ENCODE measurements at places on chromosomes 16 and 17.

DNA sequence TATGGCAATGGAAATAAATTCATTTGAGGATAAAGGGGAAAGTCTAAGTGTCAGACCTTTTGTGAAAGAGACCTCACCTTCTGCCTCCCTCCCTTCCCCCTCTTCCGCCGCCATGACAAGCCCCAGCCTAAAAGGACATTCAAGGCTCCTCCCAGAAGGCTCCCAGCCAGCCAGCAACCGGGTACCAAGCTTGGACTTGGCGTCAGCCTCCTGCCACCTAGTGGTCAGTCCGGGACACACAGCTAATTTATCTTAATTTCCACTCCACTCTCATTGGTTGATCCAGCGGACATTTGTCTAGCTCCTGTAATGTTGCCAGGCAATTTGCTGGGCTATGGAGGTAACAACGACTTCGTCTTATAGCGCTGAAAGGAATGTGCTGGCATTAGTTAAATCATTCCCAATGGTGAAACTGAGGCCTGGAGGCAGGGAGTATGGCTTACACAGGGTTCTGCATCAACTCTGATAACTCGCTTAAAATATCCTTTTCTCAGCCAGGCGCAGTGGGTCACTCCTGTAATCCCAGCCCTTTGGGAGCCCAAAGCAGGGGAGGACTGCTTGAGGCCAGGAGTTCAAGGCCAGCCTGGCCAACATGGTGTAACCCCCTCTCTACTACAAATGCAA lies 19.3 kb upstream of the CLEC3A start:
- peak; percentile 91 for DNase-seq

GRCh38 chr17:65820811-65821210 lies 259.4 kb upstream of the AXIN2 start:
- DNase-seq = no peak

GRCh38 chr17:11608396-11608795 lies 10.1 kb downstream of the DNAH9 start:
- DNase-seq = no peak

DNA sequence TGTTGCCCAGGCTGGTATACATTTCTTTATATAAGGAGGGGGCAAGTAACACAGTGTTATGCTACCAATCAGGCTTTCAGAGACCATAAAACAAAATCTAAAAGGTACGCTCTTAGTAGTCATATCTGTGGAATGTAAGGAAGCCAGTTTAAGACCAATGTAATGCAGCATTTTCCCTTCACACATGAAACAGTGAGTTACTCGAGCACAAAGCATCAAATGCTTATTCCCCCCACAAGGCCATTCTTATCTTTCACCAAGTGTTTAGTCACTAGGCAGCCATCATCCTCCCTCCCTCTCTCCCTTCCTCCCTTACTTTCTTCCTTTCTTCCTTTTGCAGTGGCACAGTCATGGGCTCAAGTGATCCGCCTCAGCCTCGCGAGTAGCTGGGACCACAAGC lies 12.8 kb downstream of the HMOX2 start:
- no peak for DNase-seq

DNA sequence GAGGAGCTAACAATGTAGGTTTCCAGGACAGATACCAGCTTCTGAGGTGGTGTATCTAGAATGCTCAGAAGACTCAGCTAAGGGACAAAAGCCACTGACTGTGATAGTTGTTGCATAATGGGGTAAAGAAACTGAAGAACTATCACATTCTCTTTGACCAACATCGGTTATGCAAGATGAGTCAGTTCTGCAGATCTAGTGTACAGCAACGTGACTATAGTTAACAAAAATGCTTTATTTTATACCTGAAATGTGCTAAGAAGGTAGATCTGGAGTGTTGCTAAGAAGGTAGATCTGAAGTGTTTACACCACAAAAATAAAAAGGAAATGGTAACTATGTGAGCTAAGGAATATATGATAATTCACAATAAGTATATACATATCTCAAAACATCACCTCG lies 2.5 kb downstream of the KRTAP9-6 start:
- no peak for DNase-seq

- DNase-seq = no peak
Measured at GRCh38 chr16:83374979-83375378, 432.8 kb upstream of the HSBP1 start.

GRCh38 chr16:55834049-55834448 lies 1.2 kb upstream of the CES1 start:
- peak; percentile 8 for DNase-seq

GRCh38 chr16:84829168-84829965 lies 9.6 kb downstream of the CRISPLD2 start:
- DNase-seq = no peak

DNA sequence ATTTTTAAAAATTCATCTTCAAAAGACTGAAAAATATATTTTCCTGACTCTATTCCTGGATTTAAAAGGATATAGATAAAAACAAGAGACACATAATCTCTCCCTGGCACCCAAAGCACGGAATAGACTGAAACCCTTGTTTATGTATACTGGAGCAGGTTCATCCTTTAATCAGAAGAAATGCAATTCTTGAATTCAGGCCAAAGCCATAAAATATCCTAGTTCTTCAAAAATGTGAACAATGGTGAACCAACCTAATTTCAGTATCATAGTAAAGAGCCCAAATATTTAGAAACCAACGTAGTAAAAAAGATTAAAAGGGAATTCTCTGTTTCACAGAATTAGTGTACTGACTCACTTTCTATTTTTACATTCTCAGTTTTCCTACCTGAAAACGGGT lies 188.5 kb upstream of the C17orf78 start:
- DNase-seq = no peak

DNA sequence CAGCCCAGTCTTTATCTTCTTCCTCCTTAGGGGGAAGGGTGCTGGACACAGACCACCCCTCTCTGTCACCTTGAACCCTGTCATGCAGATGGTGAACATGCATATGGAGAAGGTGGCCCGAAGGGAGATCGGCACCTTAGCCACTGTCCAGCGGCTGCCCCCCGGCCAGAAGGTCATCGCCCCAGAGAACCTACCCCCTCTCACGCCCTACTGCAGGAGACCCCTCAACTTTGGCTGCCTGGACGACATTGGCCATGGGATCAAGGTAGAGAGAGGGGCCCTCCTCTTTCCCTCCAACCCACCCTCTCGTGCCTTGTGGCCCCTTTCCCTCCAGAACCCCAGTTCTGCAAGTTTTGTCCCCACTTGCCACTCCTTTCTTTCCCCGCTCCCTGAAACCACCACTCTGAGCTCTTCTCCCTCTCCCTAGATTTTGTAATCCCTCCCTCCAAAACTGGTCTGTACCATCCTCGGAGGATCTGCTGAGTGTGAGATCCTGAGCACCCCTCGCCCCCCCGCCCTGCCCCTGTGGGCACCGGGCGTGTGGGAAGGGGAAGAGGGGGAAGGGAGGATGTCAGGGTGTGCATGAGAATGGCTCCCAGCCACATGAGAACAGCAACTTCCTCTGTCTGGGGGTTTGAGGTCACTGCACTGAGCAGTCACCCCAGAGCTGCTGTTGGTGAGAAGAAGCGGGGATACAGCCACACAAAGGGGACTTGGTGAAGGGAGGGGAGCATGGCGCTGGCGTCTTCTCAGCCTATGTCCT lies 7.3 kb downstream of the ABI3 start:
- DNase-seq = peak; percentile 94

DNA sequence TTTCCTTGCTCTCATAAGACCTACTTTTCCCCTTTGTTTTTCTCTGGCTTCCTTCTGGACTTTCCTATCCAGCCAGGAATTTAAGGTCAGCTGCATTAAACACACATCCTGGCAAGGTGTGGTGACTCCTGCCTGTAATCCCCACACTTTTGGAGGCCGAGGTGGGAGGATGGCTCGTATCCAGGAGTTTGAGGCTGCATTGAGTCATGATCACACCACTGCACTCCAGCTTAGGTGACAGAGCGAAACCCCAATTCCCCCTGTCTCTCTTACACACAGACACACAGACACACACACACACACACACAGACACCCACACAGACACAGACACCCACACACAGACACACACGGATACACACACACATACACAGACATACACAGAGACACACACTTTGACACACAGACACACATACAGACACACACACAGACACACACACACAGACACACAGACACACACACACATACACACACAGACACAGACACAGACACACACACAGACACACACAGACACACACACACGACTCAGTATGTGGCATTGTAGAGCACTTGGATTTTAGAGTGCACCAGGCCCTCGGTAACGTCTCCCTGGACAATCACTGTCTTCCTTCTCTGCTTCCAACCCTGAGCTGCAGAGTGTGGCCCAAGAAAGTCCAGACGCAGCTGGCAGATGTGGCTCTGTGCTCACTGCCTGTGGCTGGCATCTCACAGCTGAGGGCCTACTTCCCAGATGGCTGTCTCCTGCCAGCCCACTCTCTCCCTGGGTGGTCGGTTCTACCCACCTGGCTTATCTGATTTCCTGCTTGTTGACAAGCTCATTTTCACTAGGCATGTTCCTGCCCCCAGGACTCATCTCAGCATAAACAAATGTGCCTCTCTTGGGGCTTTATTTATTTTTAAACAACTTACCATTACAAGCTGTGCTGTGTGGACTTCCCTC lies 39.0 kb downstream of the NLRP1 start:
- DNase-seq = no peak

- DNase-seq = no peak
Measured at GRCh38 chr17:80169107-80169506, 723 bp upstream of the CARD14 start.

DNA sequence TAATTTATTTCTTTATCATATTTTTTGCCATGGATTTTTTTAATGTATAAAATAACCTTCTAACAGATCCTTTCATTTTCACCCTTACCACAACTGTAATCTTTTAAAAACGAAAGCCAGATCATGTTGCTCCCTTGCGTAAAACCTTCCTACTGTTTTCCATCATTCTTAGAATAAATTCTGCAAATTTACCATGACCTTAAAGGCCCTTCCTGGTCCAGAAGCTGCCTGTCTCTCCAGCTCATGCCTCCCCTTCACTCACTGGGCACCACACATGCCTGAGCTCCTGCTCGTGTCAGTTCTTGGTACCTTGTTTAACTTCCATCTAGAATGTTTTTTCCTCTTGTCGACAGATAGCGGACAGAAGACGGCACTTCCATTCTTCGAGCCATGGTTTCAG lies 245.0 kb upstream of the CDH5 start:
- DNase-seq = no peak

GRCh38 chr16:17832738-17833137 lies 362.0 kb upstream of the XYLT1 start:
- DNase-seq = no peak

DNA sequence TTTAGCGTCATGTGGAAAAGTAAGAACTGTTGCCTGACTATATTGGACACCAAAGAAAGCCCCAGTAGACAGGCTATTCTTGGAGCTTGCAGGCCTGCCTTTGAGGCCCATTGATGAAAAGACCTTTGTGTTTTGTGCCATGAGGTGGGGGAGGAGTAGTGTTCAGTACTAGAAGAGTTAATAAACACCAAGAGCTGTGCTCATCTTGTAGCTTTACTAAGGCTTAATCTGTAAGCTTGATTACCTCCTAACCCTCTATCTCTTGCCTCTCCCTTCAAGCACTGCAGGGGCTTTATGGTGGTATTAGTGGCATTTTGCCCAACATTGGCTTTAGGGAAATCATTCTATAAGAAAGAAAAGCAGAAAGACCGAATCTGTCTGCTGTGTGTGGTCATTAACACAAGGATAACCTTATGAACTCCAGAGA lies 220.2 kb upstream of the TBX2 start:
- DNase-seq = no peak

GRCh38 chr16:86773354-86773715 lies 195.0 kb downstream of the FOXL1 start:
- no peak for DNase-seq

GRCh38 chr17:79657861-79658810 lies 47.3 kb upstream of the RBFOX3 start:
- DNase-seq = no peak

GRCh38 chr17:77772461-77772897 lies 186.0 kb upstream of the TNRC6C start:
- DNase-seq = peak; percentile 57

- no peak for DNase-seq
Measured at GRCh38 chr16:17775061-17775460, 304.3 kb upstream of the XYLT1 start.

GRCh38 chr17:79443026-79443425 lies 167.8 kb downstream of the RBFOX3 start:
- DNase-seq = no peak

DNA sequence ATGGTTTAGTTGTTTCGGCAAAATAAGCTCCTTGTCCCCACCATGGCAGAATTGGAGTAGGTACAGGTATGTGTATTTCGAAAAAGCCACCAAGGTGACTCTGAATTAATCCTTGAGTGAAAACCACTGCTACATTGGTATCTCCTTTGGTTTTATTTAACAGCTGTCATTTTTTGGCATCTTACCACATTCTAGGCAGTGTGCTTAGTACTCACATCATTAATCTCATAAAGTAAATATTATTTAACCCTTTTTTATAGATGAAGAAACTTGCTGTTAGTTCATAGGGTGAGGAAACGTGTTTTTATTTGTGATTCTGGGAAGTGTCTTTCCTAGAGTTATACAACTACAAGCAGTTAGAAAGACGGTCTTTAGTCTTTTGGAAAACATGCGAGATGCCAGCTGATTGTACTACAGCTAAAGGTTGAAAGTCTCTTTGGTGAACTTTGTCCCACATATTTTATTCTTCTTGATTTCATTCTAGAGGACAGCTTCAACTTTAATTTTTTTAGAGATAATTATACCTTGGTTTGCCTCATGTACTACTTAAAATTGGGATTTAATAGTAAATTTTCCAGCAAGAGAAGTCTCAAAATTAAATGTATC lies 6.5 kb downstream of the ATAD5 start:
- no peak for DNase-seq

DNA sequence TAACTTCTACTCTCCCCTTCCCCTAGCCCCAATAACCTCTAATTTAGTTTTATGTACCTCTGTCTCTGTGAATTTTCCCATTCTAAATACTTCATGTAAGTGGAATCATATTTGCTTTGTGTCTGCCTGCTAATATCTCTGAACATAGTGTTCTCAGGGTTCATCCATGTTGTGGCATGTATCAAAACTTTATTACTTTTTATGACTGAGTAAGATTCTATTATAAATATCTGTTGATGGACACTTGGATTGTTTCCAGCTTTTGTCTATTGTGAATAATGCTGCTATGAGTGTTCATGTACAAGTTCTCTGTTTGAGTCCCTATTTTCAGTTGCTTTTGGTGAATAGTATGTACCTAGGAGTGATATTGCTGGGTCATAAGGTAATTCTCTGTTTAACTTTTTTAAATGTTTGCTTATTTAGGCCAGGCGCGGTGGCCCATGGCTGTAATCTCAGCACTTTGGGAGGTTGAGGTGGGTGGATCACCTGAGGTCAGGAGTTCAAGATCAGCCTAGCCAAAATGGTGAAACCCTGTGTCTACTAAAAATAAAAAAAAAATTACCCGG lies 92.8 kb downstream of the CHD9 start:
- DNase-seq = no peak

All from GM12865 (cell line).